ENCODE measurements at places on chromosomes 6 and 20.

DNA sequence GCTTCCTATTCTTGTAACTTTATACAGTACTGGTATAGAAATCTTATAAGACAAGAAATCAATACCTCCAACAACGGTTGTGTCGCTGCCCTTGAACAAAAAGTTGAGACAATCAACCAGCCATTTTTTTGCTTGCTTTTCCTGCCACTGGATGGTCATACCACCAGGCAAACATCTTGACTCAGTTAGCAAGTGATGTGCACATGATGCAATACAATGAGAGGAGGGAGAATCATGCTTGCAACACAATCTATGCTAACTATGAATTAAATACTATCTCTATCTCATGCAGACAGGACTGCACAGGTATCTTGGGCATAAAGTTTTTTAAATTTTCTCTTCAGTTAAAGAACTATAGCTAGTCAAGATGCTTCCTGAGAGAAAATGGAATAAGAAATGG, 877.7 kb upstream of the CITED2 start:
- H3K4me1 ChIP-seq: no peaks in the 10 kb centered on the region
- H3K27ac ChIP-seq: no peak overlapping the region
- no peak for DNase-seq

DNA sequence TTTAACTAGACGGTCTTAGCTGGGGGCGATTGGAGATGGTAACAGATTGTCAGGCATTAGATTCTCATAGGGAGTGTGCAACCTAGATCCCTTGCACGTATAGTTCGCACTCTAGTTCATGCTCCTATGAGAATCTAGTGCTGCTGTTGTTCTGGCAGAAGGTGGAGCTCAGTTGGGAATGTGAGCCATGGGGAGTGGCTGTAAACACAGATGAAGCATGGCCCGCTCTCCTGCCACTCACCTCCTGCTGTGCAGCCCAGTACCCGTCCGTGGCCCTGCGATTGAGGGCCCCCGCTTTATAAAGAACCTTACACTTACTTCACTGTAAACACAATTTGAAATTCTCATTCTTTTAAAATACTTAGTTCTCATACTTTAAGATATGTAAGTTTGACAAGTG, 339.4 kb downstream of the CDH26 start:
- no peaks in the 10 kb centered on the region for H3K27me3 ChIP-seq
- H3K27ac ChIP-seq: no peak overlapping the region
- no peaks in the 10 kb centered on the region for H3K36me3 ChIP-seq
- no peak for DNase-seq

DNA sequence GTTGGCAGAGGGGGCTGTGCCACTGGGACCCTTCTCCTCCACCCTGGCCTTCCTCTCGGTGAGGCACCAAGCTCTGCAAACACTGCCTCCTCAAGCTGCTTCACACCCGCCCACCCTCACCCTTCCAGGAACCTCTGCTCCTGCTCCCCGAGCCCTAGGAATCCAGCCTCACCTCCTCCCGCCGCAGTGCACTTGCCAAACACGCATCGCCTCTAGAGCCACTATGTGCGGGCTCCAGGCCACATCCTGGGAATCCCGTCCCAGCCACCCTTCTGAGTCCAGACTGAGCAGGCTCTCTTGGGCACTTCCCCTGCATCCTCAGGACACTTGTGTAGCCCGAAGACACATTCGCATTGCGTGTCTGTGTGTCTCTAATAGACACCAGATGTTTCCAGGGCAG, 18.5 kb downstream of the PSMG4 start:
- no peak overlapping the region for H3K27ac ChIP-seq
- no peaks in the 10 kb centered on the region for H3K27me3 ChIP-seq
- no peak overlapping the region for H3K4me3 ChIP-seq
- H3K36me3 ChIP-seq: peaks cover 3% of the 10 kb centered on the region

DNA sequence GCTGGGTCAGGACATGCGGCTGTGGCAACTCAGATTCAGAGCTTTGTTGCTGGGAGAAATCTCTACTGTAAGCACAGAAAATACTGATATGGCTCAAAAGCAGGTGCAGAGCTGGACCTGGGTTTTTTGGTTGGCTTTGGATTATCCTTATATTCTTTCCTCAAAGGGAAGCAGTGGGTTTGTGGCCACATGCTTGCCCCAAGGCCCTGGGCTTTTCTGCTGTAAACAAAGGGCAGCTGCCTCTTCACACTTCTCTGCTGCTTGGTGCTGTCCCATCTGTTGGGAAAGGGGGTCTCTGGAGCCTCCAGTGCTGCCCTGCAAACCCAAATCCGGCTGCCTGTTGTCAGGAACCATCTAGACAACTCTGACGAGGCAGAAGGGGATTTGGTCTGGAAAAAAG, 52.4 kb downstream of the ANKRD6 start:
- no peak for DNase-seq
- no peaks in the 10 kb centered on the region for H3K4me1 ChIP-seq
- H3K4me3 ChIP-seq: no peak overlapping the region

- H3K4me1 ChIP-seq: no peaks in the 10 kb centered on the region
- H3K4me3 ChIP-seq: no peak overlapping the region
- peaks cover 3% of the 10 kb centered on the region for H3K36me3 ChIP-seq
Measured at GRCh38 chr20:50434653-50435396, 75.4 kb upstream of the PTPN1 start.

DNA sequence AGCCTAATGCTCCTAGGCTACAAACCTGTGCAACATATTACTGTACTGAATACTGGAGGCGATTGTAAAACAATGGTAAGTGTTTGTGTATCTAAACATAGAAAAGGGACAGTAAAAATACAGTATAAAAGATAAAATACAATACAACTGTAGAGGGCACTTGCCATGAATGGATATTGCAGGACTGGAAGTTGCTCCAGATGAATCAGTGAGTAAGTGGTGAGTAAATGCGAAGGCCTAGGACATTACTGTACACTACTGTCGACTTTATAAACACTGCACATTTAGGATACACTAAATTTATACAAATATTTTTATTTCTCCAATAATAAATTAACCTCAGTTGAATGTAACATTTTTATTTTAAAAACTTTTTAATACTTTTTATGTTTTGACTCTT, 485.0 kb downstream of the MMUT start:
- H3K4me3 ChIP-seq: no peak overlapping the region
- no peak overlapping the region for H3K27ac ChIP-seq
- H3K36me3 ChIP-seq: no peaks in the 10 kb centered on the region
- H3K27me3 ChIP-seq: no peaks in the 10 kb centered on the region

DNA sequence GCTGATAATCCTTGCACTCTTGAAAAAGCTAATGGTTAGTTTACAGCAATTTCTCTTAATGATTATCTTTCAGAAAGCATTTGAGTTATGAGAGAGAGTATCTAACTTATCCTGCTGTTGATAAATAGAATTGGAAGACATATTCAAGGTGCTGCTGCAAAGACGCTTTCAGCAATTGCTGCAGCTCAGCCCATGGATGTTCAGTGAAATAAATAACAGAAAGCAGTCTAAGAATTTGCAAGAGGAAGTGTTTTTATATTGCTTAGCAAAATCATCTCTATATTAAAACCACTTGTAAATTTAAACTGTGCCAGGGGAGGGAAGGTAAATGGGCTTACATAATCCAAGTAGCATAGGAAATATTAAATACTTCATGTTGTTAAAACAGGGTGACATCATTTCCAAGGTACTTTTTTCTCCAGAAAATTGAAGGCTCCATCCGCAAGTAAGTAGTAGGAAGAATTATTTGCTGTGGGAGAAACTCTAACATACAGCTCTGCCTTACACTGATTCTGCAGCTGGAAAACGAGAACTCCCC, 188.5 kb downstream of the ADAT2 start:
- DNase-seq: no peak
- H3K4me3 ChIP-seq: no peak overlapping the region
- H3K4me1 ChIP-seq: no peaks in the 10 kb centered on the region

DNA sequence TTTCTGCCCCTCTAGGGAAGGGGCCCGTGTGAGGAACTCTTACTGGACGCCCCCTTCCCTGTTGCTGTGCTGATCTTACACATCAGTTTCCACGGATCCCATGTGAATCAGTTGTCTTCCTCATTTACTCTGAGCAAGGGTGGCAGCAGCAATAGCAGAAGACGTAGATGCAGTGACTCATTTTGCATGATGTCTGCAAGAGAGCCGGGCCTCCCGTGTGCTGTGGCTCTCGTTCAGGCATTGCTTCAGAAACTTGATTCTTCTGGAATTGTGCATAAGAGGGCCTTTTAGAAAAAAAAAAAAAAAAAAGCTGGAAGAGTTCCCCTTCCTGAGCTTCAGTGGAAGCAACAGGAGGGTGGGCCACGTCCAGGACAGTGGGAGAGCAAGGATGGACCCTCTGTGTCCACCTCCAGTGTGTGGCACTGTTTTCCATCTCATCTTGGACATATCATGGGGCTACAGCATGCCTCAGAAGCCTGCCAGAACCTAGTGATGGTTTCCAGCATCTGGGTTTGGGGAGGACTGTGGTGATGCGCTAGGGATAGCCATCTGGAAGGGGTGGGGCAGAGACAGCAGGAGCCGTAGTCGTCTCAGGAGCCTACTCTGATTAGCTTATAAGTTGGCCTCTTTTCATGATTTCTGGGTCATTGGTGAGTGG, 62.1 kb downstream of the FOXO3 start:
- DNase-seq: no peak
- peaks cover 71% of the 10 kb centered on the region for H3K4me1 ChIP-seq
- H3K27me3 ChIP-seq: no peaks in the 10 kb centered on the region

DNA sequence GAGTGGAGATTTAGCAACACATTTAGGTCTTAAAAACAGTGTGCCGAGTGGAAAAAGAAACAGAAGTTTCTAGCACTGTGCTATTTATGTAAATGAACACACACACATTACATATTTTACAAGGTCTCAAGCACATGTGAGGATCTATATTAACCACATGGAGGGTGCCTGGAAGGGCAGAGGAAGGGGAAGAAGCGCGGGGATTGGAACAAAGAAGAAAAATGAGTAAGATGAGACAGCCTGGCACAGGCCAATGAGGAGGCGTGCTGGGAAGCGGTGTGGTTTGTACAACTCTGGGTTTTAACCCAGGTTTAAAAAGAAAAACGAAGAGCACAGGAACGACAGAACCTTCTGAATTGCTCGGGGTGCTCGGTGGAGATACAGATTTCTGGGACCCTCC, 5.7 kb downstream of the KCNG1 start:
- H3K4me3 ChIP-seq: no peak overlapping the region
- no peak overlapping the region for H3K27ac ChIP-seq
- DNase-seq: no peak

- H3K4me3 ChIP-seq: no peak overlapping the region
- H3K27ac ChIP-seq: no peak overlapping the region
- H3K27me3 ChIP-seq: peaks cover 20% of the 10 kb centered on the region
- no peaks in the 10 kb centered on the region for H3K36me3 ChIP-seq
- no peak for DNase-seq
- no peaks in the 10 kb centered on the region for H3K4me1 ChIP-seq
Measured at GRCh38 chr6:49531774-49532569, 18.5 kb upstream of the C6orf141 start.

- H3K4me1 ChIP-seq: peaks cover 6% of the 10 kb centered on the region
- H3K4me3 ChIP-seq: no peak overlapping the region
Measured at GRCh38 chr6:25346064-25346463, 66.9 kb downstream of the CARMIL1 start.

DNA sequence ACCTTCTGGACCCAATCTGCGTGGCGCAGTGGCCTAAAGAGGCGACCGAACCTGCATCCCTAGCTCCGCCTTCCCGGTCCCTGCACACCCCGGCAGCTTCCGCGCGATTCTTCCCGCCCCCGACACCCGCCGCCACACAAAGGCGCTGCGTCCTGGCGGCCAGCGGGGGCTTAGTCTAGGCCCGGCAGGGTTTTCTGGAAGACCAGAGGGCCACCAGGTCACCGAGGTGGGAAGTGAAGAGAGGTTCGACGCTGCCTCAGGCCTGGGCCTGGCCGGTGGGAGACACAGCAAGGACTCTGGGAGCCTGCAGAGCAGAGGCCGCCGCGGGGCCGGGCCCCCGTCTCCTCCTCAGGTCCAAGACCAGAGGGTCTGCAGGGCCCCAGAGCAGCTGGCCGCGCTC, 154.9 kb downstream of the OR2B2 start:
- H3K4me1 ChIP-seq: peaks cover 43% of the 10 kb centered on the region
- peak overlapping the region; percentile 84 for H3K4me3 ChIP-seq
- H3K27ac ChIP-seq: peak overlapping the region; percentile 86
- H3K27me3 ChIP-seq: no peaks in the 10 kb centered on the region
- peak; percentile 16 for DNase-seq

GRCh38 chr6:47238456-47238995, 71.2 kb downstream of the TNFRSF21 start:
- H3K4me3 ChIP-seq: no peak overlapping the region
- DNase-seq: no peak
- no peaks in the 10 kb centered on the region for H3K27me3 ChIP-seq

GRCh38 chr6:41332241-41332640, 3.2 kb upstream of the NCR2 start:
- no peak for DNase-seq
- H3K27ac ChIP-seq: peak overlapping the region; percentile 96
- H3K36me3 ChIP-seq: peaks cover 19% of the 10 kb centered on the region
- H3K4me1 ChIP-seq: peaks cover 63% of the 10 kb centered on the region

- H3K27ac ChIP-seq: no peak overlapping the region
- no peaks in the 10 kb centered on the region for H3K27me3 ChIP-seq
- no peak for DNase-seq
- peaks cover 67% of the 10 kb centered on the region for H3K4me1 ChIP-seq
- peak overlapping the region; percentile 4 for H3K4me3 ChIP-seq
Measured at GRCh38 chr20:58393299-58393698, 4.3 kb downstream of the VAPB start.

GRCh38 chr6:42275376-42276033, 57.8 kb upstream of the MRPS10 start:
- no peaks in the 10 kb centered on the region for H3K27me3 ChIP-seq
- H3K4me3 ChIP-seq: no peak overlapping the region
- DNase-seq: no peak
- peaks cover 11% of the 10 kb centered on the region for H3K36me3 ChIP-seq

DNA sequence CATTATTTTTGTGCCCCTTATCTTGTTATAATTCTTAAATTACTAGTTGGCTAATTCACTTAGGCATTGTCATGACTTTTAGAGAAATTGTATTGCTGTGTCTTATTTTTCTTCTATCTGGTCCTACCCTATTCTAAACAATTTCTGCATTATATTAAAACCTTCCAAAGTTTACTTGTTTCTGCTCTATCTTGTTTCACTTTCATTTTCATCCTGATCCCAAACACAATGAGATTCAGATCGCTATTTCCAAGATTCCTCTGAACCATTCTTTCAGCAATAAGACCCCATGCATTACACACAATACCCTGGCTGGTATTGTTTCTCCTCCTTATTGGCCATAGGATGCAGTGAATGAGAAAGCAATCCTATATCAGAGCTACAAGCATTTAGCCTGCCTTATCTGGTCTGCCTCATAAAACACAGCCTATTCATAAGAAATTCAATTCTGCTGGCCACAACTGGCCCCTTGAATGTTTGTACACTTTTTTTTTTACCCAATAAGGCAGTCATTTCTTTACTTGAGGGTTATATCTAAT, 69.9 kb upstream of the POU3F2 start:
- H3K36me3 ChIP-seq: no peaks in the 10 kb centered on the region
- peaks cover 51% of the 10 kb centered on the region for H3K27me3 ChIP-seq
- peak overlapping the region; percentile 26 for H3K4me3 ChIP-seq
- H3K4me1 ChIP-seq: peaks cover 10% of the 10 kb centered on the region

DNA sequence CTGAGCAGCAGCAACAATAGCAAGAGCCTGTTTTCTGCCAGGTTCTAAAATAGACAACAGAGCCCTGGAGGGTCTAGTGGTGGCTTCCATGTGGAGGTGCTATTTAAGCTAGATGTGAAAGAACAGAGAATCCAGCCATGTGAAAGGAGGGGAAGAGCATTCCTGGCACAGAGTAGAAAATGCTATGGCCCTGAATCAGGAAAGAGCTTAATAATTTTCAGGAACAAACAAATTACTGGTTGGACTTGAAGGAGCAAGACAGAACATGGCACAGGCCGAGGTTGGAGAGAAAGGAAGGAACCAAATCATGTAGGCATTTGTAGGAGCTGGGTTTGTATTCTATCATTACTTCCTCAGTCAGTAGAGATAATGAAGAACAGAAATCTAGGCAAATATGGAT, 98.3 kb downstream of the AIG1 start:
- H3K27ac ChIP-seq: no peak overlapping the region
- no peak for DNase-seq
- H3K27me3 ChIP-seq: no peaks in the 10 kb centered on the region
- H3K4me3 ChIP-seq: no peak overlapping the region
